ENCODE measurements at places on chromosomes 1 and 21.

GRCh38 chr21:42117229-42117966 is 46.3 kb downstream of the UMODL1 start:
- peak; percentile 76 for DNase-seq

- DNase-seq = no peak
Measured at GRCh38 chr1:234532503-234532922, 53.5 kb upstream of the TARBP1 start.

DNA sequence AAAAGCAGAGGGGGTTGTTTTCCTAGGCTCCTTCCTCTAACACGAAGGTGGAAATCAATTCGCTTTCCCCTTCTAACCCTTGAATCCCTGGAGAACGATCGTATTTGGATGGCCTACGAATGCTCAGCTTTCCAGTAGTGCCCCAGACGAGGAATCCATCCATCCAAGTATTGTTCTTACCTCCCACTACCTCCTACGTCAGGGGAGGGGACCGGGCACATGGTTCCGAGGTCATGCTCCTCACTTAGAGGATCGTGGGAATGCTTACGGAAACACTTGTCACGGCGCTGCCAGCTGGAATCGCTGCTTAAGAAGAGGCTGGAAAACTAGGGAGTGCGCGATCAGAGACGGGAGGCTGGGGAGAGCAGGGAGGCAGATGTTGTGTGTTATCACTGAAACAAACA is 47.4 kb downstream of the CAPZB start:
- no peak for DNase-seq

DNA sequence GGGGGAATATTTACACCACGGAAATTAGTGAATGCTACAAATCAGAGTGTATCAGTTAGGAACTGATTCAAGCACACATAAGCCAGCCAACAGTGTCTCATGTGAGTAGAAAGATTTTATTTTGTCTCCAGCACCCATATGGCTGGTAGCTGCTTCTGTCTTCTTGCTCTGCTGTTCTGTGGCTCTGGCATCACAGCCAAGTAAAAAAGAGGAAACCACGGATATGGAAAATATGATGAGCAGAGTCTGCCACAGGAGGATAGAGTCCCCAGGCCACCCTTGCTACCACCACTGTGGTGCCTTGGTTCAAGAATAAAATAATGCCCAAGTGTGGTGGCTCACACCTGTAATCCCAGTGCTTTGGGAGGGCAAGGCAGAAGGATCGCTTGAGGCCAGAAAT is 53.6 kb upstream of the SPOCD1 start:
- no peak for DNase-seq

GRCh38 chr21:37071561-37072273 is 1.2 kb downstream of the PIGP start:
- DNase-seq = no peak

- no peak for DNase-seq
Measured at GRCh38 chr1:61170328-61171238, 88.2 kb downstream of the NFIA start.

- no peak for DNase-seq
Measured at GRCh38 chr1:231778009-231778719, 151.6 kb downstream of the DISC1 start.

GRCh38 chr1:118144684-118145083 is 40.3 kb downstream of the SPAG17 start:
- no peak for DNase-seq

DNA sequence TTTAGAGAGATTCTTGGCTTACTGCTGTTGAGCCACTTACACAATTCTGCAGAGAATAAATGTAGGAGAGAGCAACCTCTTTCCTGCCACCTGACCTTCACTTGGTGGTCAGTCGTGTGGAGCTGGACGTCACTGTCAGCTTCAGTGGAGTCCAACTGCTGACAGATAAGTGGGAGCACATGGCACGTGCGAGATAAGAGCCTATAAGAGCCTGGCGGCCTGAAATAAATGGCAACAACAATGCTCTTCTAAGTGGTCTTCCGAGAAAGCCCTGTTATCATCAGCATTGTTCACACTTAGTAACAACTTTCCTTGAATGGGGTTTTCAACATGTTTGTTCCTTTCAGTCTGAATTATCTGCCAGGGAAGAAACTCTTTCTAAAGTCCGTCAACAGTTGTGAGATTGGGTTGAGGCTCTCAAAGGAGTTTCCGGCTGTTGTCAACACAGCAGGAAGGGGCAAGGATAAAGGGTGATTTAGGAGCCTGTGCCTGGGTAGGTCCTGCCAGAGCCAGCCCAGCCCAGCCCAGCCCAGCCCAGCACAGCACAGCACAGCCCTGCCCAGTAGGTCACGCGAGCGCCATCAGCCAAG is 57.2 kb upstream of the RUNX1 start:
- no peak for DNase-seq

DNA sequence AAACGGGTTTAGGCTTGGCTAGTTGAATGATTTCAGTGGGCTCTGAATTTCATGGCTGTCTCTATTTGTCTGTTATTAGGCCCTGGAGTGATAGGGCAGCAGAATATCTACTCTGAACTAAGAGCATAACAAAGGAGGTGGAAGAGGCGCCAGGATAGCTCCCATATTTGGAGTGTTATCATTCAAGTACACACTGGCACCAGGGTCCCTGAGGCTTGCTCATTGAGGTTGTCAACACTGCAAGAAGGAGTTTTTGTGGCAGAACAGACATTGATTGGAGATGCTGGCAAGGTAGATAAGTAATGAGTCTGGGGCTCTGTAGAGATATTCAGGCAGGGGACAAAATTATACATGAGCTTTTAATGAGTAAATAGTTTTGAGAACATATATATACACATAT is 1748.4 kb downstream of the MRPL39 start:
- DNase-seq = peak; percentile 4

- DNase-seq = no peak
Measured at GRCh38 chr1:7248549-7249199, 463.4 kb downstream of the CAMTA1 start.

DNA sequence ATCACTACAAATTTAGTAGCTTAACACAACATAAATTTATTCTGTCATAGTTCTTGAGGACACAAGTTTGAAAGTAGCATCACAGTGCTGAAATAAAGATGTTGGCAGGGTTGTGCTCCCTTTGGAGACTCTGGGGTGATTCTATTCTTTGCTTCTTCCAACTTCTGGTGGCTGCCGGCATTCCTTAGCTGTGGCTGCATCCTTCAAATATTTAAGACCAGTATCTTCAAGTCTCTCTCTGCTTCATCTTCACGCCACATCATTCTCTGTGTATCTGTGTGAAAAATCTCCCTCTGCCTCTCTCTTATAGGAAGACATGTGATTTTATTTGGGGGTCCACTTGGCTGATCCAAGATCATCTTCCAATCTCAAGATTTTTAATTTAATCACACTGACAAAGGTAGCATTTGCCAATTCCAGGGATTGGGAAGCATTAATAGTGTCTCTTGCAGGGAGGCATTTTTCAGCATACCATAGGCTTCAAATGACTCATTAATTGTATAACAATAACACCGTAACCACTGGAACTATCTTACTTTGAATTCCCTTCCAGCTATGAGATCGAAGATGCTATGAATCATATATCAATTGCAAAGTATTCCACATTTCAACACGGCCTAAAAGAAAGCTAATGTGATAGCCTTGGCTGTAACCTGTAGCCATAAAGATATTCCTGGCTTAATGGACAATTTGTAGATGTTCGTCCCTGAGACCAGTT is 74.6 kb downstream of the DPT start:
- DNase-seq = no peak

- no peak for DNase-seq
Measured at GRCh38 chr1:10213186-10213705, 2.9 kb downstream of the KIF1B start.

GRCh38 chr1:154598871-154599635 is 8.9 kb downstream of the ADAR start:
- DNase-seq = no peak

DNA sequence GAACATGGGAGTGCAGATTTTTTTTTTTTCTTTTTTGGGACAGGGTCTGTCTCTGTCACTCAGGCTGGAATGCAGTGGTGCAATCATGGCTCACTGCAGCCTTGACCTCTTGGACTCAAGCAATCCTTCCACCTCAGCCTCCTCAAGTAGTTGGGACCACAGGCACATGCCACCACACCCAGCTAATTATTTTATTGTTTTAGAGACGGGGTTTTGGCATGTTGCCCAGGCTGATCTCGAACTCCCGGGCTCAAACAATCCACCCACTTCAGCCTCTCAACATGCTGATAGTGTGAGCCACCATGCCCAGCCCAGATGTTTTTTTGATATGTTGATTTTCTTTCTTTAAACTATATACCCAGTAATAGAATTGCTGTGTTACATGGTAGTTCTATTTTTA is 57.7 kb downstream of the RGSL1 start:
- no peak for DNase-seq

GRCh38 chr1:157969697-157970485 is 23.6 kb upstream of the KIRREL1 start:
- no peak for DNase-seq

DNA sequence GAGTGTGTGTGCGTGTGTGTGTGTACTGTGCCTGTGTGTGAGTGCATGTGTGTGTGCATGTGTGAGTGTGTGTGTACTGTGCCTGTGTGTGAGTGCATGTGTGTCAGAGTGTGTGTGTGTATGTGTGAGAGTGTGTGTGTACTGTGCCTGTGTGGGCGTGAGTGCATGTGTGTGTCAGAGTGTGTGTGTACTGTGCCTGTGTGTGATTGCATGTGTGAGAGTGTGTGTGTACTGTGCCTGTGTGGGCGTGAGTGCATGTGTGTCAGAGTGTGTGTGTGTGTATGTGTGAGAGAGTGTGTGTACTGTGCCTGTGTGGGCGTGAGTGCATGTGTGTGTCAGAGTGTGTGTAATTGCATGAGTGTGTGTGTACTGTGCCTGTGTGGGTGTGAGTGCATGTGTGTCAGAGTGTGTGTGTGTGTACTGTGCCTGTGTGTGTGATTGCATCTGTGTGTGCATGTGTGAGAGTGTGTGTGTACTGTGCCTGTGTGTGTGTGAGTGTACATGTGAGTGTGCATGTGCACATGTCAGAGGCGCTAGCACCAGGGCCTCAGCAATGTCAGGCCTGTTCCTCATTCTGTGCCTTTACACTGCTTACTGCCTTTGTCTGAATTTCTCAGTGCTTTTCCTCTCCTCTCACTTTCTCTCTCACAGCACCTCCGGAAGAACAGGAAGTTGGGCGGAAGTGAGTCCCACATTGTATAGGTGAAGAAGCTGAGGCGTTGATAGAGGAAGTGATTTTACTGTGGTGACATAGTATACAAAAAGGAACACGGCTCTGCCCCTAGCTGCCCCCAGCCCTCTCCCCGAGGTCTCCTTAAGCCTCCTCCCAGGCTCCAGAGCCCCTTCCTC is 4.9 kb downstream of the SLC5A9 start:
- no peak for DNase-seq

DNA sequence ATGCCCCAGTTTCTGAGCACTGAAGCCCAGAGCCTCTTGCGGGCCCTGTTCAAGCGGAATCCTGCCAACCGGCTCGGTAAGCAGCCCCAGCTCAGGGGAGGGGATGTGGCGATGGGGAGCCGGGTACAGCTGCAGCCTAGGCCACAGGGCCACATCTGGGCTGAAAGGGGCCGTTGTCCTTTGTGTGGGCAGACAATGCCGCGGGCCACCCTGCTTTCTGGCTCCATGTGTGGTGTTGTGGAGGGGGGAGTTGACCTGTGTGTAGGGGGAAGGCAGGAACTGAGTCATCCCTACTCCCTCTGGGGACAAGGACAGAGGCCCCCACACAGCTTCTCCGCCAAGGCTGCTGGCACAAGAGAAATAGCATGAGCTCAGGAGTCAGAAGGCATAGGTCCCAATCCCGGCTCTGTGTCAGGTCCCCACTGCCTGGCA is 26.0 kb downstream of the RPS6KA1 start:
- DNase-seq = no peak

DNA sequence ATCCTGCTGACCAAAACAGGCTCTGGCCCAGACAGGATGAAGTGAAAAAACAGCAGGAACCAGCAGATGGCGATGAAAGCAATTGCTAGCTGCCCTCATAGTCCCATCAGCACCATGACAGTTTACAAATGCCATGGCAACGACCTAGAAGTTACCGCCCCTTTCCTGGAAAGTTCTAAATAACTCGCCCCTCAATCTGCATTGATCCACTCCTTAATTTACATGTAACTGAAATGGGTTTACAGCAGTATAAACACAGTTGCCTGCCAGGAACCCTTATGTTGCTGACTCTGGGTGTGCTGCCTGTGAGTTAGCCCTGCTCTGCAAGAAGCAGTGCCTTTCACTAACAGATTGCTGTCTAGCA is 65.5 kb upstream of the CR1L start:
- peak; percentile 20 for DNase-seq

- DNase-seq = no peak
Measured at GRCh38 chr1:118978914-118979701, 9.0 kb downstream of the TBX15 start.

DNA sequence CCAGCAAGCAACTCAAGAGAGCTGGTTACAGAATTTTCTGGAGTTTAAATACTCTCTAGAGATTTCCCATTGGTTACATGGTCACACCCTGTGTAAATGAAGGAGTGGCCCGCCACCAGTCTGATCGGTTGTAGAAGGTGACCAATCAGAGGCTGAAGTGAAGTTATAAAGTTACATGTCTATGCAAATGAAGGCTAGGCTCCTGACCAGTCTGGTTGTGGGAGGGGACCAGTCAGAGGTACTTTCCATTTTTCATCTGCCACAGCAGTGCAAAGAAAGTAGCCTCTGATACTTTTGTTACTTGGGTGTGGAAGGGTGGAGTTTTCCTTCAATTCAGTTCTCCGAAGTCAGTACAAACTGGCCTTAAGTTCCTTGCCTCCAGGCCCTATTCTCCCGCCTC is 273.7 kb downstream of the BARHL2 start:
- DNase-seq = no peak

DNA sequence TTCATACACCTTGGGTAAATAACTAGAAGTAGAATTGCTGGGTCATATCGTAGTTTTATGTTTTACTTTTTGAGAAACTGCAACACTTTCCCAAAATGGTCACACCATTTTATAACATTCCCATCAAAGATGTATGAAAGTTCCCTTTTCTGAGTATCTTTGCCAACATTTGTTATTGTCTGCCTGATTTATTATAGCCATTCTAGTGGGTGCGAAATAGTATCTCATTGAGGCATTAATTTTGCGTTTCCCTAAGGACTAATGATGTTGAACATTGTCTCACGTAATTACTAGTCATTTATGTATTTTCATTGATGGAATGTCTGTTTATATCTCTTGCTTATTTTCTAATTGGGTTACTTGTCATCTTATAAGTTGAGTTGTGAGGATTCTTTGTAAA is 3.4 kb downstream of the PRKAA2 start:
- DNase-seq = no peak

DNA sequence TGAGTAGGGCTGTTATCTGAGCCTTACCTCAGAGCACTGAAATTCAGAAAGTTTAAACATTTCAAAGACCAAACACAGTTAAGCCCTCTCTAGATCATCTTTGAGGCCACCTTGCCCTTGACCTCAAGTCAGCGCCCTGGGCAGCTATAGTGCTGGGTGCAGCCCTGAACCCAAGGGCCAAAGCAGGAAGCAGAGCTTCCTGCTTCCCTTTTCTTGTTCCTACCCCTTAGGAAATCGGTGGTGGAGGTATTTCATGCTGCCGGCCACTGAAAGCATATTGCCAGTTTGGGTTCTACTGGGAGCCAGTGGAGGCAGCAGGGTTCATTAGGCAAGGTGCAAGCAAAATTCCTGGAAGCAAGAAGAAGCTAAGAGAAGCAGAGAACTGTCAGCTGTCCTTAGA is 26.1 kb downstream of the CD244 start:
- DNase-seq = no peak
